ENCODE measurements at places on chromosomes 1 and 21. TPM values are rescaled to one million over a fixed set of nuclear protein-coding genes. Genes with fewer than 3 reads are reported as not detected.

SUSD4 gene
- total RNA-seq: 2.0 TPM

PEX19 gene
- total RNA-seq: 43.6 TPM

AKT3 gene
- total RNA-seq: 104 TPM

CD1E gene
- 0.99 TPM for total RNA-seq

TMCC2 gene
- total RNA-seq: 8.2 TPM

KDM5B gene
- 21.4 TPM for total RNA-seq

DENND2D gene
- 4.6 TPM for total RNA-seq

ARHGEF16 gene
- total RNA-seq: 0.42 TPM

SFN gene
- total RNA-seq: not detected

FABP3 gene
- total RNA-seq: 35.8 TPM

CYP4Z1 gene
- total RNA-seq: 1.7 TPM

LHX8 gene
- not detected for total RNA-seq

DISC1 gene
- 6.4 TPM for total RNA-seq

GRCh38 chr1:31703431-31704270 lies at the start of gene COL16A1:
COL16A1 (minus strand) TSS chr1:31704017; CDS start chr1:31702193, 1,824 bp downstream.
- peak within 1 kb of the TSS; percentile 83 for H3K27ac ChIP-seq
- peaks cover 71% of the 10 kb centered on the region for H3K4me1 ChIP-seq
- peak within 1 kb of the TSS; percentile 53 for H3K4me3 ChIP-seq
- DNase-seq: no peak
- no peaks in the 10 kb centered on the region for H3K36me3 ChIP-seq

GRCh38 chr1:67674260-67675011 lies 10.6 kb upstream of the GADD45A start:
- no peak for DNase-seq
- H3K4me3 ChIP-seq: no peak overlapping the region
- no peaks in the 10 kb centered on the region for H3K36me3 ChIP-seq
- no peaks in the 10 kb centered on the region for H3K27me3 ChIP-seq
- peaks cover 10% of the 10 kb centered on the region for H3K4me1 ChIP-seq

- no peaks in the 10 kb centered on the region for H3K36me3 ChIP-seq
- H3K27ac ChIP-seq: no peak overlapping the region
Observed at GRCh38 chr1:22627331-22627730, 9.1 kb upstream of the C1QA start.

DNA sequence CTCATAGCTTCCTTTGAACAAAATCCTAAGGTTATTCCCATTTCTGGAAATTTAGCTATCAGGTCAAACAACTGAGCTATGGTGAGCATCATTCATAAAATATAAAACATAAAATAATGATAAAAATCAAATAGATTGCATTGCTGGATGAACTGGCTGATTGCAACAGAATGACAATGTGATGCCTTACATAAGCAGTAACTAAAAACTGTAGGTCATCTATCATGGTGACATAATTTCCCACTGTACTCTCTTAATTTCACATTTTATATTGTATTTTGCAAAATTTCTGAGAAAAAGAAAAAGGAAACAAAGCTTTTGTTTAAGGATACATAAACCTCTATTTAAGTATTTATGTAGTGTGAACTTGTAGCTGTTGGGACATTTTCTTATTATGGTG lies 4.6 kb downstream of the PTGER3 start:
- no peak overlapping the region for H3K4me3 ChIP-seq
- DNase-seq: no peak
- H3K36me3 ChIP-seq: no peaks in the 10 kb centered on the region
- H3K27me3 ChIP-seq: peaks cover 5% of the 10 kb centered on the region
- peaks cover 24% of the 10 kb centered on the region for H3K4me1 ChIP-seq

- H3K27ac ChIP-seq: no peak overlapping the region
- no peaks in the 10 kb centered on the region for H3K4me1 ChIP-seq
Observed at GRCh38 chr1:71324671-71325267, 243.9 kb upstream of the ZRANB2 start.

GRCh38 chr1:246947255-246947654 lies 15.5 kb upstream of the AHCTF1 start:
- no peak for DNase-seq
- H3K4me3 ChIP-seq: no peak overlapping the region
- peak overlapping the region; percentile 70 for H3K27ac ChIP-seq
- H3K4me1 ChIP-seq: peaks cover 40% of the 10 kb centered on the region
- H3K36me3 ChIP-seq: no peaks in the 10 kb centered on the region

DNA sequence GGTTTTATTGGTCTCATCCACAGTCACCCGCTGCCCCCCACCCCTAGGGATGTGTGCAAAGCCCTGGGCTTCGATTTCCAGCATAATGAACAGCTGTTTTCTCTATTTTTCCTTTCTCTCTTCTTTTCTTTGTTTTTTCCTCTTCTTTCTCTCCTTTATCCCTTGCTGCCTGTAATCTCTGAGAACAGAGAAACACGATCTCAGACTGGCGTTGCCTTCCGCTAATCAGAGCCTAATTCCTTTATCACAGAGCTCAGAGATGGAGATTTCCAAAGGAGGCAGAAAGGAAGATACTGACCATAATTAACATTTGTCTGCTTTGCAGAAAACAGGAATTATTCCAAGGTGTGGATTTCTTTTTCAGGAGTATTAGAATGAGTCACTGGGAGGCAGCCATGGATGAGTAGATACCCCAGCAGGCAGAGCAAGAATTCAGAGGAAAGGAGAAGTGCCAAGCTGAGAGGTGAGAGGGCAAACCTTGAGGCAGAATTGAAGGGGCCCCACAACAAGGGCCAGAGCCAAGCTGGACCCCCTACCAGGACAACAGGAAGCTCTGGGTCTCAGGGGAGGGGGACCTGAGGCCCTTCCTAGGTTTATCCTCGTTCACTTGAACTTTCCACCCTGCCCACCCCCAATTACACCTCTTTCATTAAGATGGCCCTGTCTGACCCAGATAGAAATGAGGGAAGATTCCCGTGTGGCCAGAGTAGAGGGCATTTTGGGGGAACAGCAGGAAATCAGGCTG lies 33.3 kb downstream of the MATN1 start:
- no peak overlapping the region for H3K27ac ChIP-seq
- H3K36me3 ChIP-seq: no peaks in the 10 kb centered on the region
- H3K27me3 ChIP-seq: peaks cover 8% of the 10 kb centered on the region
- H3K4me1 ChIP-seq: no peaks in the 10 kb centered on the region
- no peak for DNase-seq
- H3K4me3 ChIP-seq: no peak overlapping the region

GRCh38 chr1:226125831-226126230 lies 60.7 kb downstream of the ACBD3 start:
- H3K27me3 ChIP-seq: no peaks in the 10 kb centered on the region
- H3K4me1 ChIP-seq: no peaks in the 10 kb centered on the region
- no peak for DNase-seq
- no peak overlapping the region for H3K4me3 ChIP-seq
- H3K27ac ChIP-seq: no peak overlapping the region

- H3K4me3 ChIP-seq: peak overlapping the region; percentile 61
- H3K27me3 ChIP-seq: no peaks in the 10 kb centered on the region
- peaks cover 33% of the 10 kb centered on the region for H3K4me1 ChIP-seq
- DNase-seq: no peak
Observed at GRCh38 chr1:69569175-69569541, 1.4 kb downstream of the LRRC7 start.

DNA sequence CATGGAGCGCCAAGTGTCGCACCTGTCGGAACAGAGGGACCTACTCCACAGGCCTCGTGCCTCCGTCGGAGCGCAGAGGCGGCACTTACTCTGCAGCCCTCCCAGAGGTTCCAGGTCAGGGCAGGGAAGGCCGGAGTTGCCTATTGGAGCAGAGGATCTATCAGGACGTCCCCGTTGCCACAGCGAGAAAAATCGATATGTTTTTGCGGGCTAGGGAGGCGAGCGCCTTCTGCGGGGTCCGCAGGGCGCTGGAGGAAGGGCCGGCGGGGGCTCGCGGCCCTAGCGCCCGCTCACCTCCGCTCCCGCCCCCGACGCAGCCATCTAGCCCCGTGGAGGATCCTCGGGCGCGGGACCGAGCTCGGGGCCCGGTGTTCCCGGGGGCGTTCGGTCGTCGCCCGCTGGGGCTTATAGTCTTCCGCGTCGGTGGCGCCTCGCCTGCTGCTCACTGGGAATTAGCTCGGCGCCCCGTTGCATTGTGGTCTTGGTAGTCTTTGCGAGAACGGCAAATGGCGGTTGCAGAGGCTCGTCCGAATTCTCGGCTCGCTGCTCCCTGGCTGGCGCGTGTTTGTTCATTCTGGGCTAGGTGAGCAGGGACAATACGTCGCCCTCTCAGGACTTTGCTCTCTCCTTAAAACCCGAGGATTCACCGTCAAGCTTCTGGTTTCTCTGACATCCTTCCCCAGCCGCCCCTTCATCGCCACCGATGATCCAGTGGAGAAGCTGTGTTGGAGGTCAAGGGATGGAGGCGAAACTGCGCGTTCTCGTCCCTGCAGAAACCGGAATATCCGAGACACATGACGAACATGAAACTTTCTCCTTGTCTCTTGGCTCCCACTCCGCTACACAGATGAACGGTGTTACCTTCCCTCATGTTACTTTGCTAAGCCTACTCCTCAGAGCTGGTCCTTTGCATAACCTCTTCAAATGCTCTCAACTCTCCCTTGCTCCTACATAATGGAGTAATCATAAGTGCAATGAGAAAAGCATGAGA lies at the start of gene JTB:
Gene JTB, minus strand, starts transcription at position 425 of the 991 bp plus-strand sequence. Its CDS starts 422 bp downstream, at position 3.
- DNase-seq: peak; percentile 98
- H3K4me1 ChIP-seq: peaks cover 34% of the 10 kb centered on the region
- H3K27me3 ChIP-seq: no peaks in the 10 kb centered on the region
- H3K36me3 ChIP-seq: peaks cover 20% of the 10 kb centered on the region
- H3K4me3 ChIP-seq: peak within 1 kb of the TSS; percentile 100

DNA sequence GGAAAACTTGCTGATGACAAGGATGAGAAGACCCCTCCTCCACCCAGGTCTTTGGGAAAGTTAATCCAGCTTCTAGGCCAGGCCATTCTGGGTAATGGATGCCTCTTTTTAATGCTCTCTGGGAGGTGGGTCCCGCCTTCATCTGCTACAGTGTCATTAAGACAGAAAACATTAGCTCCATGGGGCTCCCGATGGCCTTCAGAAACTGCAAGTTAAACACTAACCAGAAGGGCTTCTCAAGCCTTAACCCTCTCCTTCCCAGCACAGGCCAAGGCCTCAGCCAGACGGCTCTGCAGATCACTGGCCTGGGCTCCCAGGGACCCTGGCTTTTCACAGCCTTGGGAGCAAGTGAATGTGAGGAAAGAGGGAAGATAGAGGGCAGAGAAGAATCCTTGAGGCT lies 364.9 kb downstream of the MATN1 start:
- H3K27me3 ChIP-seq: peaks cover 53% of the 10 kb centered on the region
- no peak for DNase-seq
- H3K4me1 ChIP-seq: no peaks in the 10 kb centered on the region
- no peaks in the 10 kb centered on the region for H3K36me3 ChIP-seq
- no peak overlapping the region for H3K27ac ChIP-seq

DNA sequence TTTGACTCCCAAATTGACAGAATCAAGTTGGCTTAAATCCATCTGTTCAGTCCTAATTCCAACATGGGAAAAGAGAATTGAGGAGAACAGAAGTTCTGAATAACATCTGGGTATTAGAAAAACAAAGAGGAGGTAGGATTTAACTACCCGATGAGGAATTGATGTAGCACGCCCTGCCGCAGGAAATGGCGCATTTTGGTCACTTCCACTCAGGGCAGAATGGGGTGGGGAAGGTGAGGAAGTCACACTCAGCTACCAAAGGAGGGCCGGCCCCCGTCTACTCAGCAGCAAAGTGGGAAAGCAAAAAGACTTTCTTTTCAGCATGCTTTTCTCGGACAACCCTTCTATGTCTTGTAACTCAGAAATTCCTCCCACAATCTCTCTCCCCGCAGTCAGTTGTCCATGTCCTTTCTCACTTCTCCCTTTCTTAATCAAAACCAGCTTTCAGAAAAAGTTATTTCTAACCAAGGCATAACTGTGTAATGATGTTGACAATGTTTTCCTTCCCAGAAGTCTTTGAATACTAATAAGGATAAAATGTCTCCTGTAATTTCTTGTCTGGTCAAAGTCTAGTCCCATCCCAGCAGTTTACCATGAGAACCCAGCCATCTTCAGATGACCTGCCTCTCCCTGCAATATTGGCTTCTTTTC lies 60.5 kb upstream of the SIPA1L2 start:
- H3K27me3 ChIP-seq: no peaks in the 10 kb centered on the region
- no peak overlapping the region for H3K27ac ChIP-seq
- H3K4me1 ChIP-seq: no peaks in the 10 kb centered on the region
- H3K36me3 ChIP-seq: no peaks in the 10 kb centered on the region
- DNase-seq: no peak

GRCh38 chr1:226877669-226878068 lies 7.3 kb downstream of the PSEN2 start:
- H3K36me3 ChIP-seq: peaks cover 8% of the 10 kb centered on the region
- no peak overlapping the region for H3K27ac ChIP-seq
- H3K4me1 ChIP-seq: peaks cover 11% of the 10 kb centered on the region
- no peak for DNase-seq
- no peaks in the 10 kb centered on the region for H3K27me3 ChIP-seq

GRCh38 chr1:47686731-47687630 lies 249.1 kb downstream of the FOXD2 start:
- DNase-seq: no peak
- peaks cover 5% of the 10 kb centered on the region for H3K27me3 ChIP-seq
- no peak overlapping the region for H3K4me3 ChIP-seq
- H3K4me1 ChIP-seq: no peaks in the 10 kb centered on the region
- H3K36me3 ChIP-seq: no peaks in the 10 kb centered on the region

- H3K27me3 ChIP-seq: no peaks in the 10 kb centered on the region
- DNase-seq: no peak
- H3K4me1 ChIP-seq: no peaks in the 10 kb centered on the region
- no peak overlapping the region for H3K4me3 ChIP-seq
Observed at GRCh38 chr21:14497825-14498224, 48.3 kb downstream of the SAMSN1 start.

DNA sequence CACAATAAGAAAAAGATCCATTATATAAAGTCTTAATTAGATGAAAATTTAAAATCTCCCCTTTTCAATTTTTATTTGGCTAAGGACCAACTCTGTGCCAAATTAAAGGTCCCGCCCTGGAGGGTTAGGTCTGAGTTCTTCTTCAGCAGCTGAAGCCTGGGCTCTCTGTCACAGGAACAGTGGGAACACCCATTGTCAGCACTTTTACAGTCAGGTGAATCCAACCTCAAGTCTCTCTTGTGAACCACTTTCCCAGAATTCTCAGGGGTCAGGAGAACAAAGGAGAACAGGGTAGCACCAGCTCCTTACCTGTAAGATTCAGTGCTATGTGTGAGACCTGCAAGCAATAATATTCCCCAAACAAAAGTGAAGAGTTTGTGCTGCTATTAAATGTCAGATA lies 25.1 kb upstream of the HJV start:
- no peak overlapping the region for H3K27ac ChIP-seq
- H3K36me3 ChIP-seq: no peaks in the 10 kb centered on the region
- DNase-seq: no peak
- H3K4me1 ChIP-seq: no peaks in the 10 kb centered on the region
- no peaks in the 10 kb centered on the region for H3K27me3 ChIP-seq

Measured in esophagus muscularis mucosa (tissue), 4 donors.